ENCODE measurements at places on chromosomes 4 and X.

- peak; percentile 2 for DNase-seq
Observed at GRCh38 chr4:149999485-150000074, 78.7 kb upstream of the DCLK2 start.

DNA sequence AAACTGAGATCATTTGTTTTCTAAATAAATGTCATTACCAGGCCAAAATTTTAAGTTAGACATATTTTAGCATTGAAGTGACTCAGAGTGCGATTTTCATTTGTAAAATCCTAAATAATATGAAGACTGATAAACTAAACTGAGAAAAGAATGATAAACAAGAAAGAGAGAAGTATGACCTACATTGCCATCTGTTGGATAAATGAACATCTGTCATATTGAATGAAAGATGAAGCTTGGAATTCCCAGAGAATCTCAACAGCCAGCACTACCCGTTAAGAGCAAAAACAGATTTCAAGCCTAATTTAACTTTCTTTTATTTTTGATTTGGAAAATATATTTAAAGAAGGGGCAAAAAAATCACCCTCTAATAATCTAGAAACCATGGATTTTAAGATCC, 591.0 kb upstream of the ATOH1 start:
- DNase-seq = no peak

GRCh38 chrX:6383917-6384316, 151.0 kb downstream of the VCX3A start:
- DNase-seq = peak; percentile 28

- no peak for DNase-seq
Observed at GRCh38 chr4:2483237-2483636, 14.3 kb downstream of the RNF4 start.

- no peak for DNase-seq
Observed at GRCh38 chrX:124240422-124240821, 92.0 kb upstream of the TEX13D start.

- no peak for DNase-seq
Observed at GRCh38 chr4:53744446-53745160, 153.3 kb upstream of the LNX1 start.

DNA sequence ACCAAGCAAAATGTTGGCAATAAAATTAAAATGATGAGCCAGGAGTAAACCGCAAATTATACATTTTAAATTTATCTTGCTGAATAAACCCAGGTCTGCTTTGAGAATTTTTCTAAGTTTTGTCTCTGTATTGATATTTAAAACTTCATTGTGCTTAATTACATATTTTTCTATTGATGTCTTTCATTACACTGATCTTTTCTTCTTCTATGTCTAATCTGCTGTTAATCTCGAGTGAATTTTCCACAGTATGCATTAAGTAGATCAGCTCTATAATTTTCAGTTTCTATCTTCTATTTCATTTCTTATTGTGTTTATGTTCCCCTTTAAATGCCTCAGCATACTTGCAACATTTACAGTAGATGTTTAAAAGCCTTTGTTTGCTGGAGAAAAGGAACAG, 918.7 kb downstream of the FAT4 start:
- no peak for DNase-seq

- no peak for DNase-seq
Observed at GRCh38 chrX:12894074-12895030, 12.1 kb upstream of the TLR8 start.

- DNase-seq = no peak
Observed at GRCh38 chr4:83542225-83542624, 6.3 kb downstream of the GPAT3 start.

Data from NCI-H187 (cell line).